Ammon's horn (tissue), 1 donor: ENCODE measurements at places on chromosomes 2 and 18.

DNA sequence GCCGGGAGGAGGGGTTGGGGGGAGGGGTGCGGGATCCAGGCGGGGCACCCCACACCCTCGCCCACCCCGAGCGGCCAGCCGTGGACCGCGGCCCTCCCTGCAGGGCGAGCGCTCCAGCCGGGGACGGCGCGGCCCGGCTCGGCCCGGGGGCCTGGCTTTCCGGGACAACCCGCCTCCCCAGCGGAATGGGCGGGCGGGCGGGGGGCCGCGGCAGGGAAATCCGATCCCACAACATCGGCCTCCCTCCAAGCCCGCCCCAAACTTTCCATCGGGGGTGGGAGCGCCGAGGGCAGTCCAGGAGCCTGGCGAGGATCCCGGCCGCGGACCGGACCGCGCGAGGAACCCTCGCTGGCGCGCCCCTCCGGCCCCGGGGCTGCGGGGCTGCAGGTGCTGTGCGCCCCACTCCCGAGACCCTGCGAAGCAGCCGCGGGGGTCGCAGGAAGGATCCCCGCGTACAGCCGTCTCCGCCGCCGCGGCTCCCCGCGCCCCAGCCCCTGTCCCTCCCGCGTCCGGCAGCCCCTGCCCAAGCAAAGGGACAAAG, 529 bp downstream of the SEMA4C start:
- DNase-seq: peak; percentile 55

- no peak for DNase-seq
Measured at GRCh38 chr18:74766251-74766650, 168.6 kb downstream of the ZNF407 start.

- no peak for DNase-seq
Measured at GRCh38 chr2:143717536-143718168, 588.4 kb downstream of the ARHGAP15 start.

DNA sequence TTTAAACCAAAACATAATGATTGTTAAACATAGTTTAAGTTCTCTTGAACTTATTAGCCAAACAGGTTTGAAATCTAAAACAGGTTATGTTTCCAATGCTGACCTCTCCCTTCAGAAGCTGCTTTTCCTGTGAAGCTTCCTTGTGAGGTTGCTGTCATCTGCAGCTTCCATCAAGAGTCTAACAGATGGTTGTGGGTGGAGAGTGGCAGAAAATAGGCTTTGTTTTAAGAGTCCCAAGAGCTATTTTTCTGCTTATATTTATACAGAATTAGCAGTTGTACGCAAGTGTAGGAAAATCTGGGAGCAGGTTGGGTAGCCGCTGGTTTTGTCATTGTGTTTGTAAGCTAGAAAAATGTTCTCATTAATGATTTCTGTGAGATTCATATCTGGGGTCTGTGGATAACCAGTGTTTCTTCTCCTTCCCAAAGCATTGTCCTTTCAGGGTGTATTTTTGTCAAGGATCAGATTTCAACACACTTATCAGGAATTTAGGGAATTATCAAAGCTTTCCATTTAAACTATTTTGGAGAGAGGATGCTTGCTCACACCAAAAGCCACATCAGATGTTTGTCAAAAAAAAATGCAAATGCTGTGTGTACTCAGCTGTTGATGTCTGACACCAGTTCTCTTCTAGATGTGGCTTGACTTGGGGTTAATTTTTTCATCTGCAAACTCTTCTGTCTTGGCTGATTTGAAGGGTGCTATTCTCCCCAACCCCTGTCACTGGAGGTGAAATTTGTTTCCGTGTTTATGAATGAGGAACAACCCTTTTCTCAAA, 78.1 kb upstream of the KIF5C start:
- peak; percentile 39 for DNase-seq

DNA sequence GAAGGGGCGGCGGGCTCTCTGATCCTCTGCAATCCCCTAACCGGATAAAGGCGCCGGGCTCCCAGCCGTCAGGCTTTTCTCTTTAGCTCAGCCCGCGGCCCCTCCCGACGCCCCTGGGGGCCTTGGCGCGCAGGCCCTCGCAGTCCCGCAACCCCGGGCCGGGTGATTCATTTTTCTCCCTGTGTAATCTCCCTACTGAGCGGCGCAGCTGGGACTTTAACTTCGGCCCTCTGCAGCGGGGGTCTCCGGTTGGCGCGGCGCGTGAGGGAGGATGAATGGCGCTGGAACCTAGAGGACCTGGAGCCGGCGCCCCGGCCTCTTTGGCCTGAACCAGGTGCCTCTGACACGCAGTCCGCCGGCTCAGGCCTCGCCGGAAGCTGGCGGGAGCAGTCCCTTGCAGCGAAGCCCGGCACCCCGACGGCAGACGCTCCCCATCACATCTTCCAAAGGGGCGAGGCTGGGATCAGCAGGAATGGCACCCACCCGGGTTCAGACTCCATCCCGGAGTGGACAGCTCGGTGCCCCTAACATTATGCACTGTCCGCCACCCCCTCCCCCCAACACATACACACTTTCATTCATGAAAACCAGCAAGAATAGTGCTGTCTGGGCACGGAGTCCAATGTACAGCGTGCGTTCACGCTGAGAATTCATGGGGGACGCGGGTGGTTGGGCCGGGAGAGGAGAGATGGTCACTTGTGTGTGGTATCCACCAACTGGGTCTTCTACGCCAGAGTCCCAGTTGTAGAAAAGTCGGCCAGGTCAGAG, 1.2 kb downstream of the CNGA3 start:
- no peak for DNase-seq

- no peak for DNase-seq
Measured at GRCh38 chr2:205714058-205714776, 31.9 kb downstream of the NRP2 start.

GRCh38 chr2:44528595-44528994, 166.8 kb downstream of the CAMKMT start:
- no peak for DNase-seq

- no peak for DNase-seq
Measured at GRCh38 chr18:60188958-60189357, 183.6 kb downstream of the MC4R start.

GRCh38 chr2:138267161-138267901, 234.2 kb upstream of the SPOPL start:
- DNase-seq: no peak

GRCh38 chr2:224932522-224932921, 109.7 kb downstream of the DOCK10 start:
- DNase-seq: no peak

DNA sequence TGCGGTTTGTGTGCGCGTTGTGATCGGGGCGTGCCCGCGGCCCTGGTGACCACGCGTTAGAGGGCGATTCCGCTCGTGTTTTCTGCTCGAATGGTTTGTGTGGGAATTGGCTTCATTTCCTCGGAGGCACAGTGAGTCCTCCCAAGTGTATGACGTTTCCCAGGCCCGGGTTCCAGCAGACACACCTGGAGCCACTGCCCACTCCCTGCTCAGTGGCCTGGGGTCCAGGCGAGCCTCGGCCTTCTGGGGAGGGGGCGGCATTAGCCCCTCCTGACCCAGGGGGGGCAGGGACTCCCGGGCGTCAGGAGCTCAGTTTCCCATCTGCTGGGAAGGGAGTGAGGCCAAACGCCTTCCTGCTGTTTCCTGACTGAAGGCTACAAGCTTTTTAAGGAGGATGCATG, 92.1 kb downstream of the NFATC1 start:
- DNase-seq: no peak

DNA sequence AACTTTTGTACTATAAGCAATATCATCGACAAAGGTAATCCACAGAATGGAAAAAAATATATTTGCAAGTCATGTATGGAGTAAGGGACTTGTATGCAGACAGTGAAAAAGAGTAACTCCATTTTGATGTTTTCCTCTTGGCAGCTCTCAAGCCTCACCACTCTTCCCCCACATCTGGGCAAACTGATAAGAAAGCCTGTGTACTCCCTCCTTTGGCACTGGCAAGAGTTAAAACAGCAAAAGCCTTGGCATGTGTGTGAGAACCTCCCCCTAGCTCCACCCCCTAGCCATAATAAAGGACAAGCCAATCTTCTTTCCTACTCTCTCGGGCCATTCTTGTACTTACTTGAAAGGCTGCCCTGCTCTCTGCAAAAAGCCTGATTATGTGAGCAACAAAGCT, 335.2 kb downstream of the LRATD1 start:
- no peak for DNase-seq

GRCh38 chr2:102449370-102449974, 23.6 kb upstream of the SLC9A4 start:
- peak; percentile 60 for DNase-seq

GRCh38 chr2:225041851-225042799, at the start of gene DOCK10:
TSS of gene DOCK10 (minus strand) at chr2:225042468. CDS start at chr2:225042374, 94 bp downstream.
- DNase-seq: peak; percentile 56

DNA sequence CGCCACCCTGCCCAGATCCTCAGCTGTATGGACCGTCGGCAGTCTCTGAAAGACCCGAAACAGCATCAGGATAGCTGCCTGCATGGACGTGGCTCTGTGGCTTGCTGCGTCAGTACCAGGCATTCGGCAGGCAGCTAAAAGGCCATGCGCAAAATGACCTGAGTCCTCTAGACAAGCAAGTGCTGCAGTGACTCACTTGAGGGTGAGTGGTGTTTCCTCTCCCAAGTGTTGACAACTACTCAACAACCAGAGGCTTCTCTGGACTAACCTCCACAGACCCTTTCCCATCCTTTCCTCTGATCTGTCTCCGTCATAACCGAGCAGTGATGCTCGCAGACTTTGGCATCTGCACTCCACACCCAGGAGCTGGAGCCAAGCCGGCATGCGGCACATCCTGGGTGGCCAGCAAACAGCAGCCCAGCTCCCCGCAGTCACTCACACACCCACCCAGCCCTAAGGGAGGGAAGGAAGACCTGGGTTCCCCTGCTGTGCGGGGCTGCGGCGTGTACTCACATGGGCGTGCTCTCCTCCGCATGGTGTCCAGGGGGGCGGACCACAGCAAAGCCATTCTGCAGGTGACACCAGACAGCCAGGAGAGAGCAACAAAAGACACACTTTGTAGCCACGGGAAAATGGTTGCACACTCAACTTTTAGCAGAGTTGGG, 239.3 kb downstream of the TWIST2 start:
- DNase-seq: no peak

DNA sequence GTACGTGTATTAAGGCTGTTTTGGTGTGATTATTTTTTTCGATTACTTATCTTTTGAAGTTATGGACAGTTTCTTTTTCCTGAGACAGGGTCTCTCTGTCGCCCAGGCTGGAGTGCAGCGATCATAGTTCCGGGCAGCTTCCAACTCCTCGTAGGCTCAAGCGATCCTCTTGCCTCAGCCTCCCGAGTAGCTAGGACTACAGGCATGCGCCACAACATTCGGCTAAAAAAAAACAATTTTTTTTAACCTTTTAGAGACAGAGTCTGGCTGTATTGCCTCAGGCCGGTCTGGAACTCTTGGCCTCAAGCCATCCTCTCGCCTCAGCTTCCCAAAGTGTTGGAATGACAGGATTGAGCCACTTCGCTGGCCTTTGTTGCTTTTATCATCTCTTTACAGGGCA, 945 bp downstream of the HAT1 start:
- DNase-seq: no peak

DNA sequence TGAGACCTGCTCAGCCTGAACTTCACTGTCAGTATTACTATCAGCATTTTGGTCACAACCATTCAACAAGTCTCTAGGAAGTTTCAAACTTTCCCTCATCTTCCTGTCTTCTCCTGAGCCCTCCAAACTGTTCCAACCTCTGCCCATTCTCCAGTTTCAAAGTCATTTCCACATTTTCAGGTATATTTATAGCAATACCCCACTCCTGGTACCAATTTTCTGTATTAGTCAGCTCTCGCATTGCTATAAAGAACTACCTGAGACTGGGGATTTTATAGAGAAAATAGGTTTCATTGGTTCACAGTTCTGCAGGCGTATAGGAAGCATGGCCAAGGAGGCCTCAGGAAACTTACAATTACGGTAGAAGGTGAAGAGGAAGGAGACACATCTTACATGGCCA, 27.3 kb downstream of the KCNF1 start:
- no peak for DNase-seq

GRCh38 chr2:216298719-216299495, 73.4 kb downstream of the MARCHF4 start:
- no peak for DNase-seq
